ENCODE measurements at places on chromosomes 13 and 19.

- DNase-seq, result no peak
Measured at GRCh38 chr19:52070496-52070895, 21.9 kb upstream of the ZNF432 start.

GRCh38 chr19:40673397-40673796, 17.1 kb downstream of the NUMBL start:
- DNase-seq, result no peak

DNA sequence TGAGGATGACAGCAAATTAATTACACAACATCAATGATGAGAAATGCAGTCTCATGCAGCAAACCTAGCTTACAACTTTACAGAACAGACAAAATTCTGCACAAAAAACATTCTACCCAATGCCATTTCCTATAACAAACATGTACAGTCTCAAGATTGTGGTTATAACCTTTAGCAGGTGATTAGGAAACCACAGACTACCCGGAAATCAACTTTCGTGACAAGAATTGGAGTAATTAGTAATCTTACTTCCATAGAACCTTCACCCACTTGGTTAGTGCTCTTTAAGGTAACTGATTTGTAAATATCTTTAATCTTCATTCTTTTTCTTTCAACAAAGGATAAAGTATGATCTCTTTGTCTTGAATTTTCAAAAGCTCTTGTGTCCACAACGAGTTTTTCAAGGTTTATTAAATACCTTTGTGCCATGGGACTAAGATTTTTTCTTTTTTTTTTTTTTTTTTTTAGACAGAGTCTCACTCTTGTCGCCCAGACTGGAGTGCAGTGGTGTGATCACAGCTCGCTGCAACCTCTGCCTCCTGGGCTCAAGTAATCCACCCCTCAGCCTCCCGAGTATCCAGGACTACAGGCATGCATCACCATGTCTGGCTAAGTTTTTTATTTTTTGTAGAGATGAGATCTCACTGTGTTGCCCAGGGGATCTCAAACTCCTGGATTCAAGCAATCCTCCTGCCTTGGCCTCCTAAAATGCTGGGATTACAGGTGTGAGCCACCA, 78.8 kb downstream of the MAP4K1 start:
- DNase-seq, result peak; percentile 73

DNA sequence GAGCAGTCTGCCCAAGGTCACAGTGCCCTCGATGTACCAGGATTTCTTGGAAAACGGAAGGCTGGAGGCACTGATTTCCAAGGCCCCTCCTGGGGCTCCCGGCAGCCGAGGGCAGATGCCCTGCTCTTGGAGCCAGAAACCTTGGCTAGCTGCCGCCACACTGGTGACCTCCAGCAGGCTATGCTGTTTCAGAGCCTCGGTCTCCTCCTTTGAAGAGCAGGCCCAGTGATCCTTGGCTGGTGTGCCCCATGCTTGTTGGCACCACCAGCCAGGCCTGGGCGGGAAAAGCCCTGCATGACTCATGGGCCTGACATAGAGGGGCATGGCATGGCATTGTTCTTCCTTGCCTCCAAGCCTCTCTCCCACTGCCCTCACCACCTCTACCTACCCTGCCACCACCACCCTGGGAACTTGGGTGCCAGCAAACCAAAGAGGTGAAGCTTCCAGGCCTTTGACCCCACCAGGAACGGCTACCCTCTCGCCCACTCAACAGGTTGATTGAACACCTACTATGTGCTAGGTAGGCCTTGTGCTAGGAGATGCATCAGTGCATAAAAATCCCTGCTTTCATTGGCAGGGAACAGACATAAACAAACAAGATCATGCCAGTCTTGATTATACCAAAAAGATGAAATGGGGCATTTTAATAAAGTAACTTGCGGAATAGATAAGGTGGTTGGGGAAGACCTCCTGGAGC, 1.6 kb upstream of the CLEC11A start:
- DNase-seq, result no peak

GRCh38 chr19:39438270-39438934, 2.7 kb upstream of the RPS16 start:
- DNase-seq, result no peak

GRCh38 chr19:55453511-55454260, 7.8 kb downstream of the ISOC2 start:
- DNase-seq, result no peak

- DNase-seq, result no peak
Measured at GRCh38 chr13:47069133-47069532, 172.3 kb upstream of the HTR2A start.

DNA sequence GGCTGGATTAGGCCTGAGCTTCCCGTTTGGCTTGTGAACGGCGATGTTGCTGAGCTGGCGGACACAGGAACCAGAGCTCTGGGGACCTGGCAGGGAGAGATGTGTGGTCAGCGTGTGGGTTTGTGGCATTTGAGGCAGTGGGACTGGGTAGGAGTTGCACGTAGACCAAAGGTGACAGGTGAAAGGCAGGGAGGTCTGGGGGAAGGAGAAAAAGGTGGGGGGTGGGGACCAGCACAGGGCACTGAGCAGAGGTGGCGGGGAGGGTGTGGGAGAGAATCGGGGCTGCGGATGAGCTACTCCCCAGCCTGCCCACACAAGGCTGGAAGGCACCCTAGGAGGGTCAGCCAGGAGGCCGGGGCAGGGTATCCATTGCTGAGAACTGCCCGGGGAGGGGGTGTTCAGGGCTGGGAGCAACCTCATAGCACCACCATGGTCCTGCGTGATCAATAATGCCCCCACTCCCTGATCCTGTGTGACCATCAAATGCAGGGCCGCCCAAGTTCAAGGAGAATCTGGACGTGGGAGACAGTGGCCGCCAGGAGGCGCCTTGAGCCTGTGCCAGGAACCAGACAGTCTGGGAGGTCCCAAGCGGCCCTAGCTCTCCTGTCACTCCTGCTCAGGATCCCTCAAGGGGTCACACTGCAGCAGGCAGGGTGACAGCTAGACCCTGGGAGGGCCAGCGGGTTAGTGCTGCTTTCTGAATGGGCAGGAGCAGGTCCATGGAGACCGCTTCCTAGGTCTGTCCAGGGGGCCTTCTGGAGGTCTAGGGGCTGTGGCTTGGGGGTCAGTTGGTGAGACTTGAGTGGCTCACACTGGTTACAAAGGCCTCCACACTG, 12.8 kb upstream of the SELENOW start:
- DNase-seq, result peak; percentile 54

DNA sequence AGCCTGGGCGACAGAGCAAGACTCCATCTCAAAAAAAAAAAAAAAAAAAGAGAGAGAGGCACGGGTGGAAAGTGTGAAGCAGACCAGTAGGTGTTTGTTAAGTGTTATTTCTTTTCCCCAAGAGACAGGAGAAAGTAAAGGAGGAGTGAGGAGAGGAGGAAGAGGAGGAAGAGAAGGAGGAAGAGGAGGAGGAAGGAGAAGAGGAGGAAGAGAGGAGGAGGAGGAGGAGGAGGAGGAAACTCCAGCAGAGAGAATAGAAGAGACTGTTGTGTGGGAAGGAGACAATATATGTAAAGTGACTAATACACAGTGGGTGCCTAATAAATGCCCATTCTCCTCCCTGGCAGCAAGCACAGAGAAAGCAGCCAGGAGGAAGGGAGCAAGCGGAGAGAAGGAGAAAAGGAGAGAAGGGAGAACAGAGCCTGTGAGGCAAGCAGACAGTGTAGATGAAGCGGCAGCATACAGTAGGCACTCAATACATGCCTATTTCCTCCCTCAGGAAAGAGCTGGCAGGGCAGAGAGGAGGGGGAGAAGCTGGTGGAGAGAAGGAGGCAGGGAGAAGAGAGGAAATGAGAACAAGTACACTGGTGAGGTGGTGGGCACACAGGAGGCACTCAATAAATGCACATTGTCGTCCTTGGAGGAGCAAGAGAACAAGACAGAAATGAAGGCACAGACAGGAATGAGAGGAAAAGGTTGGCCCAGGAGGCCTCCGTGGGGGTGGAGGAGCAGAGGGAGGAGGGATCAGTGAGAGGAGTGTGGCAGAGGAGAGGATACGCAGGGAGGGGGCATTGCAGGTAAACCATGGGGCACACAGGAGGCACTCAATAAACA, 16.6 kb downstream of the JOSD2 start:
- DNase-seq, result no peak

- no peak for DNase-seq
Measured at GRCh38 chr19:16582486-16583261, 10.5 kb upstream of the SLC35E1 start.

DNA sequence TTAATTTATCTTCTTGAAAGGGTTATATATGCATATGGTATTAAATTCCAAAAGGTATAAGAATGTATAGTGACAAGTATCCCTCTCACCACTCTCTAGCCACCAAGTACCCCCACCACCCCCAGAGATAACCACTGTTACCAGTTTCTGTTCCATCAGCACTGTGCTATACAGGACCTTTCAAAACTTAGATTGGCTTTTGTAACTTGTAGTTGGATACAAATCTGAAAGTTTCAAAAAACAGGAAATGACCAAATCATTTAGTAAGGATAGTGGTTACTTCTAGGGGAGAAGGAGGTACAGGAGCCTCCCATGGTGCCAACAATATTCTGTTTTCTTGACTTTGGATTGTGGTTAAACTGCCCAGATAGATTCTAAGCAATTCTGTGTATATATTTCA, 56.7 kb downstream of the AKAP11 start:
- DNase-seq, result no peak

DNA sequence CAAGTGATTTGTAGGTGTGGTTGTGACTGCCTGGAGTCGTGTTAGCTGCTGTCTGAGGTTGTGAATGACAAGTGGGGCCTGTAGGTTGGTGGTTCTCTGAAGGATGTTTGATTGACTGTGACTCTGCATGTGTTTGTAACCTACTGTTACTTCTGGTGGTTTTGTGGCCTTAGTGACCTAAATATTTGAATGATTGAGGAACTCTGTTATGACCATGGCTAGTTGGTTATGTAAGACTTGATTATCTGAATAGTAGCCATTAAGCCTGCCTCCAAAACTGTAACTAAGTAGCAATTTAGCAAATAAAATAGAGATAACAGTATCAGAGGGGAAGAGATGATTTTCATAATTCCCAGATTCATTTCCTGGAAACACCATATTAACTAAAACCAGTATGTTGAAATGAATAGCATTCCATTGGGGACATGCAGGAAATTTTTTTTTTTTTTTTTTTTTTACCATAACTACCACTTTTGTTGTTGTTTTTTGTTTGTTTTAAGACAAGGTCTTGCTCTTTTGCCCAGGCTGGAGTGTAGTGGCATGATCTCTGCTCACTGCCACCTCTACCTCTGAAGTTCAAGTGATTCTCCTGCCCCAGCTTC, 865 bp downstream of the ZNF382 start:
- DNase-seq, result no peak

DNA sequence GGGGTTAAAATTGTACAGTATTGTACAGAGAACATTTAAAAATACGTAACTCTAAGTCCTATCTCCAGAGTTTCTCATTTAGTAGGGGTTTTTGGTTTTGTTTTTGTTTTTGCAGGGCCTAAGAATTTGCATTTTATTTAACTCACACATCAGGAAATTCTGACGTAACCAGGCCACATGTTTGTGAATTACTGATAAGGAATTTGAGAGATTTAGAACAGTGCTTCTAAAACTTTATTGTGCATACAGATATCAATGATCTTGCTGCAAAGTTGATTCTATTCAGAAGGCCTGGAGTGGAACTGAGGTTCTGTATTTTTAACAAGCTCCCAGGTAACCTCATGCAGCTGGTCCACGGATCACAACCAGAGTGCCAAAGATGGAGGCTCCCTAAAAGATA, 49.3 kb downstream of the LIG4 start:
- DNase-seq, result no peak

GRCh38 chr13:108835083-108835482, 205.7 kb downstream of the MYO16 start:
- DNase-seq, result no peak

DNA sequence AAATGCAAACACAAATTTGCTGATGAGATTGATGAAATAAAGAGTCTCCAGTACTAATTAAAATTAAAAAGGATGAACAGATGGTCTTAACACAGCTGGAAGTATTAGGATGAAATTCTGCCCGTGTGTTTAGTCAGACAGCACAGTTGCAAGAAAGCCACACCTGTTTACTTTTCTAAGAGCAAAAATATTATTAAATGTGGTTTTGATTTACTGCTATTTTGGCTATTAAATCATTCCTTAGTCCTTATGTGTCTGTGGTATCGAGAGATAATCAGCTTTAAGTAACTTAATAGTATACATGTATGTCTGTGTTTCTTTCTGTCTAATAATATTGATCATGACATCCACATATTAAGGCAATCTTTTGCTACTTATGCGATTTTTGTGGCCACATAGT, 494.9 kb downstream of the GPC6 start:
- DNase-seq, result no peak

DNA sequence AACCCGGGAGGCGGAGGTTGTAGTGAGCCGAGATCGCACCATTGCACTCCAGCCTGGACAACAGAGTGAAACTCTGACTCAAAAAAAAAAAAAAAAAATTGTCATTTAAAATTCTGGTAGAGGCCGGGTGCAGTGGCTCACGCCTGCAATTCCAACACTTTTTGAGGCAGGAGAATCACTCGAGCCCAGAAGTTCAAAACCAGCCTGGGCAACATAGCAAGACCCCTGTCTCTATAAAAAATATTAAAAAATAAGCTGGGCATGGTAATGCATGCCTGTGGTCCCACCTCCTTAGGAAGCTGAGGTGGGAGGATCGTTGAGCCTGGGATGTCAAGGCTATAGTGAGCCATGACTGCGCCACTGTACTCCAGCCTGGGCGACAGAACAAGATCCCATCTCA, 6.2 kb downstream of the NUCB1 start:
- no peak for DNase-seq

DNA sequence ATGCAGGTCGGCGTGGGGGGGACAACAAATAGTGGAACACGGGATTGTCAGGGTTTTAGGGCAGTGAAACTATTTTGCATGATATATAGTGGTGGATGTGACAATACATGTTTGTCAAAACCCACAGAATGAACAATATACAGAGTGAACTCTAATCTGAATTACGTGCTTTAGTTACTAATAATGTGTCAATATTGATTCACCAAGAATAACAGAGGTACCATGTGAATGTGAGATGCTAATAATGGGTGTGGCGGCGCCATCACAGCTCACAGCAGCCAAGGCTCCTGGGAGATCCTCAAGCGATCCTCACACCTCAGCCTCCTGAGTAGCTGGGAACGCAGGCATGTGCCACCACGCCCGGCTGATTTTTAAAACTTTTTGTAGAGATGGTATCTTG, 12.9 kb downstream of the ELAVL1 start:
- no peak for DNase-seq

GRCh38 chr13:84352946-84353345, 470.7 kb upstream of the SLITRK1 start:
- DNase-seq, result no peak

GRCh38 chr13:106859533-106859904, 291.6 kb upstream of the ARGLU1 start:
- no peak for DNase-seq

DNA sequence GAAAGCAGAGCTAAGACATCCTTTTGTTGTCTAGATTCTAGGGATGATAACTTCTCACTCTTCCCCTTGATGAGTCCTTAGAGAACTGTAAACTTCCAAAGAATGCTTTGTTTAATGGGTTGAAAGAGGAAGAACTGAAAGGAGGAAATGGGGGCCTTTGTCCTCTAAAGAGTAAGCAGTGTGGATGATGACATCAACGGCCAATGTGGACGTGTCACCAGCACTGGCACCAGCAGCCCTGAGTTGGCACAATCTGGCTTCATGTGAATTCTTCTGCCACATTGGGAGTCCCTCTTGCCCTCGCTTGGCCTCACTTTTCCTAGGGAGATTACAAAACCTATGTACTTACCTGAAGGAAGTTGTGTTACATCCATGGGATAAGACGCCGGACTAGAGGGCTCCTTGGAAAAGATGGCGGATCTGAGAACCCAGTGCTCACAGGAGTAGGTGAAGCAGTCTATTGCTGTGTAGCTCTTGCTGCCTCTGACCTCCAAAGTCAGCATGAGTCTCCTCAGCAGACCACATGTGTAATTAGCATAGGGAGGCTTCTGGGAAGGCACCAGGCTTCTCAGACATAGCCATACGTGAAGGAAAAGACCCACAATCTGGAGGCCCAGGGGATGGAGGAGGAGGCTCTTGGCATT, 62.8 kb downstream of the RGCC start:
- no peak for DNase-seq
